Activated CD4-positive, alpha-beta T cell treated with anti-CD3 and anti-CD28 coated beads, Interleukin-2, amount 10 ng/mL, durations not matched to agents 24 days and 14 days (primary cell): ENCODE measurements at places on chromosomes 2 and 18. TPM values are rescaled to one million over a fixed set of nuclear protein-coding genes. Genes with fewer than 3 reads are reported as not detected.
A peak's percentile ranks its signal among the peaks of the same experiment; 100 is the strongest.

GRCh38 chr18:32298171-32298667 is 108.4 kb downstream of the MEP1B start:
- DNase-seq = no peak

- DNase-seq = peak; percentile 77
Measured at GRCh38 chr2:23566241-23567142, 181.5 kb downstream of the KLHL29 start.

DNA sequence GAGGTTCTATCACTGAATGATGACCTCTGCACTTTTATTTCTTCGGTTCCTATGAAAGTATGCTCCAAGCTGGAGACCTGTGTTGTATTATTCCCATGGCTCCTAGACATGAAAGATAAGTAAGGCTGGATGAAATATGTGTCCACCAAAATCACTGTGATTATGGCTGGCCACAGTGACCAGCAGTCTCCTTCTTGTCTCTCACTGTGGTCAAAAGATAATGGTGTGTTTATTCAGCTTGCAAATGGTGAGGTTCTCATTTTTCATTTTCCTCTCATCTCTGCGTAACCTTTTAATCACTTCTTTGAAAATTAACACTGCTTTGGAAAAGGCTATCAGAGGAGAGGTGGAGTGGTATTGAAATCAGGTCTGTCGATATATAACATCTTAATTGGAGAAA is 107.8 kb upstream of the DAPL1 start:
- DNase-seq = no peak

DNA sequence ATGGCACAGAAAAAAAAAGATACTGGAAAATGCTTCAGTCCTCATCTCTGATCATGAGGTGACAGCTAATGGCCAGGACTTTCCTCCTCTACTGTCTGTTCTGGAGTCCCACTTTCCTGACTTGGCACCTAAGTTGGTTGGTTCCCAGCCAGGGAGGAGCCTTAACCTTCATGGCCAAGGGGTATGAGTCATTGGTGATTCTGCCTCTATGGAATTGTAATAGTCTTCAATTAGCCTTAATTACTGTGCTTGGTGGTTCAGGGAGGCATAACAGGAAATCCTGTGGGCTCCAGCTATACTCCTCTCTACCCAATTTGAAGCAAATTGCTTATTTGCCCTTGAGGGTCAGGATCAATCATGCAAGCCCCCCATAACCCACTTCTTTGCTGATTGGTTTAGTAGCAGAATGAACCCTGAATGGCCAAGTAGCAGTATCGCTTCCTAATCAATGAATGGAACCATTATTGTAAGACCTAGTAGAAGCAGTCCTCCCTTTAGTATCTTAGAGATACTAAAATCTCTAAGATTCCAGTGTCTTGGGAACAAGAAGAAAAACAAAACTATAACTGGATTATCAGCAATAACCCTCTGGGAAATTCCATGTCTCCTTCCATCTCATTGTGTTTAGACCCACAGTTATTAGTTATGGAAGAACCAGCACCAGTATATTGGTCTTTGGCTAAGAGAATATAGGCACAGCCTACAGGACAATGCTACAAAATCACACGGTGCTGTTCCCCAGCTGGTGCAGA is 109.0 kb downstream of the COL6A3 start:
- no peak for DNase-seq

- no peak for DNase-seq
Measured at GRCh38 chr18:78971511-78972245, 7.9 kb upstream of the SALL3 start.

- no peak for DNase-seq
Measured at GRCh38 chr2:217667512-217667911, 335.3 kb downstream of the TNS1 start.

- no peak for DNase-seq
Measured at GRCh38 chr2:174777347-174778084, 13.2 kb upstream of the CHRNA1 start.

- no peak for DNase-seq
Measured at GRCh38 chr2:20333738-20334137, 16.9 kb downstream of the PUM2 start.

GRCh38 chr18:2589345-2590068 is 18.1 kb downstream of the NDC80 start:
- no peak for DNase-seq

DNA sequence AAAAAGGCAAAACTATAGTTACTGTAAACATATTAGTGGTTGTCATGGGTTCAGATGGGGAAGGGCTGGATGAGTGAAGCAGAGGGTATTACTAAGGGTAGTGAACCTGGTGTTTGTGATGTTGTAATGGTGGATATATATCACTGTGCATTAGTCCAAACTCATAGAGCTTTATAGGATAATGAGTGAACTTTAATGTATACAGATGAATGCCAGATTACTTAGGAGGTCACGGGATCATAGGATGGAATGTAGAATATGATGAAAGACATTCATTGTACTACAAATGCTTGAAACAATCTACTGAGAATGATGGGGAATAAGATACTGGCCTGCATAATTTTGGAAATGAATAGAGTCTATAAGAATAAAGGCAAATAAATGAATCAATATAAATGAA is 226.7 kb upstream of the ZNF804A start:
- DNase-seq = no peak

The RUFY4 gene
- 0.52 and 1.8 TPM in 2 replicates for total RNA-seq

The ACTG2 gene
- total RNA-seq = not detected in 2 replicates

The PEX13 gene
- 18.8 and 19.7 TPM in 2 replicates for total RNA-seq

The SLC40A1 gene
- total RNA-seq = 0.78 and 1.4 TPM in 2 replicates
